Right kidney (tissue), 9 donors: ENCODE measurements at places on chromosomes 5 and 9.

- no peak for DNase-seq
Measured at GRCh38 chr9:119095072-119095471, 274.2 kb downstream of the BRINP1 start.

DNA sequence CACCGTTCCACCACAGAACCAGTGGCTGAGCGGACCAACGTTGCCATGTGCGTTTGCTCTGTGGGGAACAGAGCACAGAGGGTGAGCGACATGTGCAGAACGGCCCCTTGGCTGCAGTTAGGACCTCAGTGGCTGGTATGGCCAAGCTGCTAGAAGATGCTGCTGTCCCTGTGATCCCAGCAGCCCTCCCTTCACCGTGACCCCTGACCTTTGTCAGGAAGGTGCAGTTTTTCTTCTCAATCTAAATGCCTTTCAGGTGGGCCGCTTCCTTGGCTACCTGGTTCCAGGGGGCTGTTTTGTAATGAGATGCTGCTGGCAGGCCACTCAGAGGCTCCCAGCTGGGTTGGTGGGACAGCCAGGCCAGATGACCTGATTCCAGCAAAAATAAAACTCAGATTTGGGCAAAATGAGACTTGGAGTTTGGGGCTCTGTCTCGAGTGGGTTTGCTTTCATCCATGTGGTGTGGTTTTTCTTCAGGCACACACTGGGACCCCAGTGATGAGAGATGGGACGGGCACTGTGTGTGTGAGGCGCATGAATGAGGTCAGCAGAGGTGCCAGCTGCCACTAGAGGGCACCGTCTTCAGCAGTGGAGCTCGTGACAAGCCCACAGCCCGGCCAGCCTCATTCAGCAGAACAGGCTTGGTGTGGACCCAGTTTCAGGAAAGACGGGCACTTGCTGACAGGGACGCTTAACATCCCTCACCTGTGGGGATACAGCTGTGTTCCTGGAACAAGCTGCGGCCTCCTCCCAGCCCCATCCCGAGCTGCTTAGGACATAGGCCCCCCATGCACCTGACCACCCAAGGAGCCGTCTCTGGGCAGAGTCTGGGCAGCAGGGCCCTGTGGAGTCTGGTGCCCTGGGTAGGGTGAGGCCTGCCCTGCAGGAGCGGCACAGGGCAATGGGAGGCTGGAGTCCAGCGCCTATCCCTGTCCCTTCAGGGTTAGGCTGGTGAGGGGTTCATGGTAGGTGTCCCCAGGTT is 4.1 kb downstream of the MRPS2 start:
- peak; percentile 53 for DNase-seq

GRCh38 chr5:104297076-104297475 is 734.5 kb upstream of the NUDT12 start:
- DNase-seq: no peak

DNA sequence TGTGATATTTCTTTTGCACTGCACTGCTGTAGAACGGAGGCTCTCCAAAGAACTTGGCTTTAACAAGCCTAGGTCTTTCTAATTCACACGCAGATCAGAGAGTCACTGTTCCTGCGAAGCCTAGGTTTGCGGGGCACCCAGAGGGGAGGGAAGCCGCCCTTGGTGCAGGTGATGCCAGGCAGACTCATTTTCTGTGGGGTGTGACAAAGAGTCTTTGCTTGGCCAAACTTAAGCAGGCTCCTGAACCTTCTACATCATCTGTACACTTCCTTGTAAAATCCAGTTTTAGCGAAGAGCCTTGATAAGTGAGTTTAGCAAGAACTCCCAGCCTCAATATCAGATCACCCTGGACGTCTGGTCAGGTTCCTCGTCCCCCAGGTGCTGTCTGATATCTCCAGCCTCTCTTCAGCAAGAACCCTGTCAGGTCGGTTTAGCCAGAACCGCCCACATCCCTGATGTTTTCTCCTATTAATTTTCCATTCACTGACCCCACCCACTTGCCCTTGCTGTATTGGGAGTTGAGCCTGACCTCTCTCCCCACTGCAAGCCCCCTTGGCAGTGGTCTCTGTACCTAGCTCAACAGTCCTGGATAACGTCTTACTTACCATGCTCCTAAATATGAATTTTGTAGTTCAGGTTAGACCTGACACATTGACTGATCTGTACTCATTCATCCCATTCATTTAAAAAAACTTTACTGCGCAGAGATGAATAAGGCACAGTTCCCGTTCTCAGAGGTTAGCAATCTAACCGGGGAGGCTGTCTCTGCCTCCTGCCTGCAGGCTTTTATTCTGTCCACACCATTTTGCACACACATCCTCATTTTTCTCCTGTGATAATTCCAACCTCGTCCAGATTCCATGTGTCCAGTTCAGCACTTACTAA is 880 bp upstream of the UBAC1 start:
- DNase-seq: no peak

DNA sequence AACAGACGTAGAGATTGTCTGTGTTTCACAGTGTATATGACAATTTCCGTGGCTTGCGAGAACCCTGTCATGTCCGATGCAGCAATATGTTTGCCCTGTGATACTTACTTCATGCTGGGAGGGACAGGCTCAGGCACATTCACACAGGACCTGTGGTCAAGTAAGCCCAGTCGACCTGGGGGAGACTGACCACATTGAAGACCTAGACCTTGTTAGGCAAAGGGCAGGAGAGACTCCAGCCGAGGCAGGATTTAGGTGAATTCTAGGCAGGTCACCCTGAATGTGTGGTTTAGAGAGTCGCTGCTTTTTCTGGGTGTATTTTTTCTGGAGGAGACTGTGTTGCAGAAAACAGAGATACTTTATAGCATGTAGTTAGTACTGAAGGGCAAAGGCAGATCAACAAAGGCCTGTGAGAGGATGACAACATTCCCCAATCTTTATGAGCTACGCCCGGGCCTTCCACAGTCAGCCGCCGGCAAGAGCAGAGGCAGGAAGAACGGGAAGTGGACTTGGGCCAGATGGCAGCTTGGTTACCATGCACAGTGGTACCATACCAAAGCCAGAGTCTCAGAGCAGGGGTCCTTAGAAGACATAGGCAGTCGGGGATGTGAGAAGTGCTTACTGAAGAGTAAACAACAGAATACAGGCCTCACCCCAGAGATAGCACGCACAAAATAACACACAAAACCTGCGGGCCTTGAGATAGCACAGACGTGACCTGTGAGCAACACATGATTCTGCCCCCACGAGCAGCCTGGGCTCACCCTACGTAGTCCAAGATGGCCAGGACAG is 220.7 kb downstream of the CACNA1B start:
- no peak for DNase-seq

- DNase-seq: no peak
Measured at GRCh38 chr5:75640826-75641225, 29.6 kb downstream of the ANKDD1B start.

DNA sequence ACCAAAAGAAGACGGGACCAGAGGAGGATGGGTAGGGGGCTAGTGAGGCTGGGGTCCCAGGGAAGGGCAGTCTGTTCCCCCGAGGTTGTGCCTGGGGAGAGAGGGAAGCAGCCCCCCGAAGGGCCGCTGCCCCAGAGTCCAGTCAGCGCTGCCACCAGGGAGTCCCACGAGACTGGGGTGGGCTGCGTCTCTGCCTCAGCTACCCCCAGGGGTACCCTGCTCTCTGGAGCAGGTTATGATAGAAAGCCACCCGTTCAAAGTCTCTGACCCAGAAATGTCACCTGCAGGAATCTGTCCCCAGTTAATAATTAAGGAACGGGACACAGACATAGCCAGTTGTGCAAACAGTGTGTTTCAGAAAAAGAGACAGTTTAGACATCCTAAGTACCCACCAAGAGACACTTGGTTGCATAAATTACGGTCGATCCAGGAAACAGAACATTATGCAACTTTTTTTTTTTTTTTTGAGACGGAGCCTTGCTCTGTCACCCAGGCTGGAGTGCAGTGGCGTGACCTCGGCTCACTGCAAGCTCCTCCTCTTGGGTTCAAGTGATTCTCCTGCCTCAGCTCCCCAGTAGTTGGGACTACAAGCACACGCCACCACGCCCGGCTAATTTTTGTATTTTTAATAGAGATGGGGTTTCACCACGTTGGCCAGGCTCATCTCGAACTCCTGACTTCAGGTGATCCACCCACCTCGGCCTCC is 10.7 kb upstream of the AGPAT2 start:
- no peak for DNase-seq

- DNase-seq: peak; percentile 52
Measured at GRCh38 chr5:176541338-176542134, 4.3 kb upstream of the RNF44 start.

GRCh38 chr5:132180134-132180745 is 47.4 kb downstream of the P4HA2 start:
- no peak for DNase-seq

DNA sequence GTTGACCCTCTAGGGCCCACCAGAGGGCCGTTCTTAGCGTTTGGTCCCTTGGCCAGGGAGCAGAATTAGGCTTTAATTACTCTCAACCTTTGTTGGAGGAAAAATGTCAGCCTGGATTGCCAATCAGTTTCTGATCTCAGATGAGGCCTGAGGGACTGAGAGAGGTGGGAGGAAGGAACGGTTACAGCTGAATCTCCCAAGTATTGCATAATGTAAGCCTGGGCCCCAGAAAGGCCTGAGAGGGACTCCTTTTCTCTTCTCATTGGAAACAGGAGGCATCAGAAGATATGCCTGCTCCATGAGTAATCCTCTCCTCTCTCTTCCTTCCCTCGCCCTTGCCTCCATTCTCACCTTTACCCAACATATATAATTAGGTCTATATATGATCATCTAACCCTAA is 105.7 kb downstream of the INSYN2B start:
- no peak for DNase-seq

- DNase-seq: no peak
Measured at GRCh38 chr5:106321242-106321641, 1349.5 kb downstream of the EFNA5 start.

- DNase-seq: no peak
Measured at GRCh38 chr5:38494763-38495162, 61.7 kb downstream of the LIFR start.

- no peak for DNase-seq
Measured at GRCh38 chr9:120481846-120482245, 98.1 kb downstream of the CDK5RAP2 start.

GRCh38 chr5:178551059-178551458 is 39.1 kb downstream of the COL23A1 start:
- DNase-seq: no peak

GRCh38 chr5:39191216-39191615 is 28.1 kb downstream of the FYB1 start:
- no peak for DNase-seq

DNA sequence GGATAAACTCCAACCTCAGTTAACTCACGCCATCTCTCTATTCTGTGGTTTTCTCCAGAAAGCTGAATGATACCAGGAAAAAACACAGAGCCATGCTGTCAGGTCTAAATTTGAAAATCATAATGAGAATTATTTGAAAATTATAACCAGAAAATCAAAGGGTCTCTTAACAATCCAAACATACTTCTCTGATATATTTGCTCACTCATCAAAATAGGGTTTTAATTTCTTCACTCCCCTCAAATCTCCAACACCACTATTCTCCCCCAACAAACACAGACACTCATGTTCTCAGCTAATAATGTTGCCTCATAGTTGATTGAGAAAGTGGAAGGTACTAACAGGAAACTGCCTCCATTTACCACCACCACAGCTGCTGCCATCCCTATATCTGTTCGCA is 375.5 kb downstream of the TLE1 start:
- no peak for DNase-seq

GRCh38 chr9:135046739-135047350 is 40.6 kb upstream of the OLFM1 start:
- no peak for DNase-seq

DNA sequence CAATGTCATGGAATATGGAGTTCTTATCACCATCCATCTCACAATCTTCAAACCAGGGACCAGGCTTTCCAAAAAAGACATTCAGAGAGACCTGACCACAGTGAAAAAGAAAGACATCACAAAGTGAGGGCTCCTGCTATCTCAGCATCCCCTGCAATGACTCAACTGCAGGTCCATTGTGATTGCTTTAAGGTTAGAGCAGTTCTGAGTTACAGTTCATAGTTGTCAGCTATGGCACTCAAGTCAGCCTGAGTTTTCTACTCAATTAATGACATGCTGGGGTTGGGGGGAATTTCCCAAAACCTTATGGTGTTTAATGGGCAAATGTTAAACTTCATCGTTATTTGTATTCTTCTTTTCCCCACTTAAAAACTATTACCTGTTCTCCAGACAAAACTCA is 58.9 kb downstream of the CEMIP2 start:
- DNase-seq: no peak

DNA sequence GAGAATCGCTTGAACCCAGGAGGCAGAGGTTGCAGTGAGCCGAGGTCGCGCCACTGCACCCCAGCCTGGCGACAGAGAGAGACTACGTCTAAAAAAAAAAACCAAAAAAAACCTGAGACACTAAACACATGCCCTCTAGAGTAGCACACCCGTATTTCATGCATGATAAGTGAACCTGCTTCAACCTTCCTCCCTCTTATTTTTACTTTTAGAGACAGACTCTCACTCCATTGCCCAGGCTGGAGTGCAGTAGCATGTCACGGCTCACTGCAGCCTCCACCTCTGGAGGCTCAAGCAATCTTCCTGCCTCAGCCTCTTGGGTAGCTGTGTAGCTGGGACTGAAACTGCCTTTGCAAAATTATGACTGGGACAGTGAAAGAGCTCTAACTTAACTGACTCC is 17.6 kb upstream of the NANS start:
- no peak for DNase-seq

- no peak for DNase-seq
Measured at GRCh38 chr9:97559111-97559514, 57.6 kb downstream of the TMOD1 start.

GRCh38 chr9:78210841-78211301 is 25.0 kb upstream of the CEP78 start:
- DNase-seq: no peak

DNA sequence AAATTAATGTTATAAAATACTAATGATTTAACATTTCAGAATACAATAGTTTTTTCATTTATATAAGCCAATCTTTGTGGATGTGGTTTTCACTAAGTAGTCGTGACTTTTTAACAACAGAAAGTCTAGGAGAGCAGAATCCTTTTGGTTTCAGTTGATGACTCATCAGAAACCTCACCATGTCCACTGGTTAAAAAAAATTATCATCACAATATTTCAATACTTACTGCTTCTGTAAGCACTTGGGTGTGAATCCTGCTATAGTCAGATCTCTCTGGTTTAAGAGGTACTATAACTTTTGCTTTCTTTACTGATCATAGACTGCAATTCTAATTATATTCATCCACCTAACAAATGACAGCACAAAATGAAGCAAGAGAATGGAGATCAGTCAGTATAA is 77.2 kb downstream of the MRPS30 start:
- DNase-seq: no peak

GRCh38 chr5:91382530-91383026 is 539 bp downstream of the ARRDC3 start:
- peak; percentile 60 for DNase-seq

GRCh38 chr5:93407454-93407853 is 173.6 kb downstream of the NR2F1-AS1 start:
- no peak for DNase-seq

- no peak for DNase-seq
Measured at GRCh38 chr5:139402561-139403158, 1.2 kb downstream of the SPATA24 start.

DNA sequence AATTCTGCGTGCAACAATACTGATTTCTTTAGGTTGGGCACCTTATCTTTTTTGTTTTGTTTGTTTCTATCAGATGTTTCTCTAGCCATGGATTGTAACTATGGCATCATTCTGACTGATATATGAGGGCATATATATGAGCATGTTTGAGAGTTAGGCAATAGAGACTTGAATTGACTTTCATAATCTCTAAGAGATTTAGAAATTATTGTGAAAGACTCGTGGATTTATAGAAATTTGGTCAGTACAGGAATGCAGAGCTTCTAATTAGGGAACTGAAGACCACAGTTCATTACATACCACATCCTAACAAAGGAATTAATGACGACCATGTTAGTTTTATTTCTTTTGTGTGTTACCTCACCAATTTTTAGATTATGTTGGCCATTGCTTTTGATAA is 546.0 kb upstream of the GRAMD2B start:
- DNase-seq: no peak
